Glomerular endothelial cell (primary cell): ENCODE measurements at places on chromosomes 13 and 19. TPM values are rescaled to one million over a fixed set of nuclear protein-coding genes. Genes with fewer than 3 reads are reported as not detected.

The CPB2 gene
- not detected in 2 replicates for total RNA-seq

The FCHO1 gene
- 0.93 and 3.1 TPM in 2 replicates for total RNA-seq

DNA sequence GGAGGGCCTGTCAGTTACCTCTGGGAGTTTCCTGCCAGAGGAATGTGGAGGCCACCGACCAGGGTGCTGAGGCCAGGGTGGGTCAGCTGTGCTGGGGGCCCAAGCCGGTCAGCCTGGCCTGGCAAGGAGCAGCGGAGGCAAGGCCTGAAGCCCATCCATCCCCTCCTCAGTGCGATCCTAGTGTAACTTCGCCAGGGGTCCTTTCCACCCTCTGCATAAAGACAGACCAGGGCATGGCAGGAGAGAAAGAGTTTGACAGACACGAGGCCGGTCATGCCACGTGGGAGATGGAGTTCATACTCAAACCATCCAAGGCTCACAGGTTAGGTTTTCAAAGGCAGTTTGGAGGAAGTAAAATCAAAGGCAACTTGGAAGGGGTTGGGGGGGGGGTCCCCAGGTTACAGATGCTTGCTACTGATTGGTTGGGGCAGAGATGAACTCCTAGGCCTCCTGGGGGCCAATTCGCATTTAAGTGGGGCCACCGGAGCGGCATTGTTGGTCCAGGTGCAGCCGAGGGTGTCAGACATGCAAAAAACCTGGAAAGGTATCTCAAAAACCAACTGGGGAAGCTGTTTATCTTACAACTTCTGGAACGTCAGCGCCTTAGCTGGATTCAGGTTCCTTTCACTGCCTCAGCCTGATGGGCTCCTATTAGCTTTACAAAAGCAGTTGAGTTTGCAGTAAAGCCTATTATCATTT is 36.8 kb upstream of the DPRX start:
- DNase-seq = no peak

The LRRC8E gene
- total RNA-seq = 2.8 and 3.0 TPM in 2 replicates

DNA sequence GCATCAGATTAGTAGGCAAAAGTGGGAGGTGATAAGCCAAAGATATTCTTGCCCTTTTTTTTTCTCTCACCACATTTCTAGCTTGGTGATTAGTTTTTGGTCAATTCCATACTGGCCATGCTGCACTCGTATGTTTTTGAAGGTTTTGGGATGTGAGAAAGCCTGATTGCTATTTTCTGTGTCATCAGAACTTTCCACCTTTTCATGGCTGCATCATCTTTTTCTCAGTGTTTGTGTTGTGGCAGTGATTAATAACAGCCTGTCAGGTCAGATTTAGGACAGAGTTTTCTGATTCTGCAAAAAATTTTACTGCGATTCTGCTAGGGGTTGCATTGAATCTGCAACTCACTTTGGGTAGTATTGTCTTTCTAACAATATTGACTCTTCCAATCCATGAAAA is 32.9 kb downstream of the PSG1 start:
- DNase-seq = no peak

The ATCAY gene
- total RNA-seq = not detected in 2 replicates

DNA sequence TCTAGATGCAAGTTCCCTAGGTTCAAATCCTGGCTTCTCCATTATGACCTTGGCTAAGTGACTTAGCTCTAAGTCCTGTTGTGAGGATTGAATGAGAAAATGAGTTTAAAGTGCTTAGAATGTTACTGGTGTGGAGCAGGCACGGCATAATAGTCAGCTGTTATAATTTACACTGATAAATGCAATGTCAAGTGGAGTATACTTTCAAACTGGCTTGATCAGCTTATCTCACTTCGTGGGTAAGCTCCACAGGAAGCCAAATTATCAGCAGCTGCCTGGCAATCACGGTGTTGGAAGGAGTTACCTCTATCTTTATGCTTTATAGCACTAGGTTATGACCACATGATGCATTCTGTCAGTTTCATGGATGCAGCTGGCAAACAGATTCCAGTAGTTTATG is 272.8 kb downstream of the OLFM4 start:
- DNase-seq = no peak

The C13orf42 gene
- not detected in 2 replicates for total RNA-seq

GRCh38 chr19:18504886-18505610 is 16.8 kb downstream of the ELL start:
- no peak for DNase-seq

The FXYD3 gene
- not detected in 2 replicates for total RNA-seq

DNA sequence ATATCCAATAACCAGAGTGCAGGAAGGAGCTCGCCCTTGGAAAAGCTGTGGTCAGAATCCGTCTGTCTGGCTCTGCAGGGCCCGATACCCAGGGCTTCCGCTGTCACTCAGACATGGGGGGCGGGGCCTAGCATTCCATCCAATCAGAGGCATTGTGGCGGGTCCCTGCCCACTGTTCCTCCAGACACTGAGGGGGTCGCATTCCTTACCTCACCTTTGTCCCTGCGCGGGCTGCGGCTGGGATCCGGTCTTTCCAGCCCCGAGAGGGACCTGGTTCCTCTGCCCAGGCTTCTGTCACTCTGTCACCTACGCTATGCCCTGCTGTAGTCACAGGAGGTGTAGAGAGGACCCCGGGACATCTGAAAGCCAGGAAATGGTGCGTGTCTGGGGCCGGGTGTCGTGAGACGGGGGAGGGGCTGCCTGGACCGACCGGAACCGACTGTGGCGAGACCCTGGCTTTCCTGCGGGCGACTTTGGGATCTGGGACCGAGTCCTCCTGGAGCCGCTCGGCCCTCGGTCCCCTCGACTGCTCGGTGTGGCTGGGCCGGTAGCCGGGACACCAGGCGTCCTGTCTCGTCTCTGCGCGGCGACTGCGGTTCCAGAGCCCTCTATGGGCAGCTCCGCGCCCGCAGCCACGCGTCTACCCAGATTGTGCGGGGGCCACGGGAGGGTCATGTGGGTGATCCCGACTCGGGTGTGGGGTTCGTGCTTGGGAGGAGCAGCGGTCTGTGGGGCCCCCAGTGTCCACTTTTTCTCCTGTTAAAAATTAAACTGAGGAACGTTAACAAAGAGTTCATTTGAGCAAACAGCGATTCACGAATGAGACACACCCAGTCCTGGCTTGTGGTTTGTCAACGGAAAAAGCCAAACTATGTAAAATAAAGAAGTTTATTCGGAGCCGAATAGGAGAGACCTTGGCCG is at the start of gene ZNF69:
Gene ZNF69 (plus strand): TSS at position 172 of the 921 bp plus-strand sequence. CDS start 142 bp downstream, at position 314.
- DNase-seq = no peak

The CABP5 gene
- total RNA-seq = not detected in 2 replicates

The GRIN2D gene
- total RNA-seq = 0.53 and 0.76 TPM in 2 replicates

The RGL3 gene
- not detected in 2 replicates for total RNA-seq

GRCh38 chr19:55165952-55166529 is 372 bp downstream of the DNAAF3 start:
- DNase-seq = no peak
